Trophoblast cell (in vitro differentiated cells and primary cell): ENCODE measurements at places on chromosomes 1 and 21.

GRCh38 chr1:69791311-69791710, 223.6 kb downstream of the LRRC7 start:
- no peak for DNase-seq

DNA sequence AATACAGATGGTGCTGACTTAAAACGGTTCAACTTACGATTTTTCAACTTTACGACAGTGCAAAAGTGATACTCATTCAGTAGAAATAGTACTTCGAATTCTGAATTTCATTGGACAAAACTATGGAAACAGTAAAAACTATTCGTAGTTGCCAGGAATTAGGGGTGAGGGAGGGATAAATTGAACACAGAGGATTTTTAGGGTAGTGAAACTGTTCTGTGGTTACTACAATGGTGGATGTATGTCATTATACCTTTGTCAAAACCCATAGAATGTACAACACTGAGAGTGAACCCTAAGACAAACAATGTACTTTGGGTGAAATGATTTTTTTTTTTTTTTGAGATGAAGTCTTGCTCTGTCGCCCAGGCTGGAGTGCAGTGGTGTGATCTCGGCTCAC, 7.5 kb downstream of the DDR2 start:
- DNase-seq, result no peak

DNA sequence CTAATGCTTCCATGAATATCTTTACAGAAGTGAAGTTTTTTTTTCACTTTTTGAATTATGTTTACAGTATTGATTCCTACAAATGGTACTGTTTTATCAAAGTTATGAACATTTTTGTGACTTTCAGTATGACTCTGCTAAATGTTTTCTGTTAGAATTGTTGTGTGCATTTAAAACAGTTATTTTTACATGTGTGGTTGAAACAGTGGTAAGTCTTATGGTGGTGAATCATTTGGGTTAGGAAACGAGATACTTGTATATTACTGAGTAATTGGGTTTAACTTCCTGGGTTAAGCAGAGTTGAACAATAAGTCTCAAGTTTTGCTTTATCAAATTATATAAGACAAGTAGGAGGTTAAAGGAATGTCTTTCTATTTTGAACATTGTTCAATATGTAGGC, 66.8 kb downstream of the VPS13D start:
- no peak for DNase-seq

DNA sequence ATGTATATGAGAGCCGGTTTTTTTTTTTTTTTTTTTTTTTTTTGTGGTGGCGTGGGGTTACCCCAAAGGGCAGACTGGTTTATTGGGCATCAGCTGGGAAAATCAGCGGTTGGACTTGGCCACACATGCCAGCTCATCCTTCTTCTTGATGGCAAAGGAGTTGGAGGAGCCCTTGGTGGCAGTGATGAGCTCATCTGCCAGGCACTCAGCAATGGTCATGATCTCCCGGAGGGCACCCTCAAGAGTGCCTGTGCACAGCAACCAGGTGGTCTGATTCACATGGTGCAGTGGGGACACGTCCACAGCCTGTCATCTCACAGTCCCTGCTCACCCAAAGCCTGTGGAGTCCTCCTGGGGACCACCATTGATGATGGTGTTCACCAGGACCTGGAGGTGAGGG, 62.0 kb downstream of the MRPS6 start:
- no peak for DNase-seq

DNA sequence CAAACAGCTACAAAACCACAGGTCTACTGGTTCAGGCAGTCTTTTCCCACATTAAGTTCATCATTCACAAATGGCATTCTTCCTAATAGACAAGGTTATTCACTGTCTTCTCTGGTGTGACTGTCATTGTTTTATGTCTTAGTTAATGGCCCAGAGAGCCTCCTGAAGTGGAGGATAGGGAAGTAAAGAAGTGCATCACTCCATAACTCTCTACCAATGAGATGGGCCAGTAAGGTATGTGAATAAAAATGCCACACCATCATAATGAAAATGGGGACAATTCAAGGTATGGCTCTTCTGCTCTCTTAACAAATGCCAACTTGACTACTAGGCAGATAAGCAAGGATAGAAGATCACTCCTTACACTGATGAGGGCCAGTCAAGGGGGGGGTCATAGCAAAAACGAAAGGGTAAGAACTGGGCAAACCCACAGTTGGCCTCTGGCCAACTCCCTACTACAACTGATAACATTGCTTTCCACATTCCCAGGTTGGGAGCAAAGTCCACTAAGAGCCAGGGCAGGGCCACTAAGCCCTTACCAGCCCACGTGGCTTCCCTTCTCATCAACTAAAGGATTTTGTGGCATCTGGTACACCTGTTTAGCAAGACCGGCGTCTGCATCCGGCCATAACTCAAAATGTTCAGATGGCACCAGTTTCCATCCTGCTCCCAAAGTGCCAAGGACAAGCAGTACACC, 10.0 kb downstream of the PABPC4 start:
- no peak for DNase-seq

DNA sequence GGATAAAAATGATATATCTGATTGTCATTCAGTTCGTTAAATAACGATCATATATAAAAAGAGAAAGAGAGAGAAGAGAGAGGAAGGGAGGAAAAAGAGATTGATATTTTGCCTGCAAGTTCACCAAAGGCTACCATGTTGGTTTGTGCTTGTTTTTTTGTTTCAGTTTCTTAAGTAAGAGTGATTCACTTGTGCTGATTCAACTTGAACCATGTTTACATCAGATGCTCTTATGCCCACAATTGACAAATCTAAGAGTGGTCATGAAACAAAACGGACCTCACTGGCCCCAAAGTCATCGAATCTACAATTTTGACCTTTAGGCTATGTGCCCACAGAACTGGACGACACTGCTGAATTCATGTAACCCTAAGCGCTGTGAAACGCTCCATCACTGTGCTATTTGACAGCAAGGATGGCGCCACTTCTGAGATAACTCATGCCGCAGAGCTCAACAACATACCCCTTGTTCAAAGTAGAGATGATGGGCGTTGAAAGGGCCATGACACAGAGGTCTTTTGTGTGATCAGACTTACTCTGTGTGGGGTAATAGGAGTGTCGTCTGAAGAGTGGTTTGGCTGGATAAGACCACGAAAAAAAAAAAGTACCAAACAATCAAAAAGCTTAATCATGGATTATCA, 481.4 kb downstream of the SETD4 start:
- no peak for DNase-seq

DNA sequence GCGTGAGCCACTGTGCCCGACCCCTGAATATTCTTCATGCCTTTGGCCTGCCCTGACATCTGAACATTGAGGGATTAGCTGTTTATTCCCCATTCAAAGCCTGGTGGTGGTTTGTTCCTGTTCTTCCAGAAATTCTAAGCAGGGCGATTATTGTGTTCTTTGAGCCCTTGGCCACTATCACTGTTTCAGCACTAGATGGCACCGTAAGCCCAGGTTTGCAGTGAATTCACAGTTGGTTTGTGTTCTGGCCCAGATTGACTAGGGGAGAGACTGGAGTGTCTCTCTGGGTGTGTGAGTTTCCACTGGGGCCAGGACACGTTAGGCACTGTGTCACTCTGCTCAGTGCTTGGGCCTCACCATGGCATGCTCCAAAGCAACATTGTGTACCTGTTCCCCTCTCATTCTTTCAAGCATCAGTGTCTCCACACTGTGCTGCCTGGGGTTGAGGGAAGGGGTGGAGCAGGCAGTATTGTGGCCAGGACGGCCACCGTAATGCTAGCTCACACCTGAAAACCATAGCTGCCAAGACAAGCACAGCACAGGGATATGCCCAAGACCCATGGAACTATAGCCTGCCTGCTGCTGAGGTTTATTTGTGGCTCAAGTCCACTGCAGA, 52.7 kb downstream of the PKN2 start:
- peak; percentile 8 for DNase-seq

DNA sequence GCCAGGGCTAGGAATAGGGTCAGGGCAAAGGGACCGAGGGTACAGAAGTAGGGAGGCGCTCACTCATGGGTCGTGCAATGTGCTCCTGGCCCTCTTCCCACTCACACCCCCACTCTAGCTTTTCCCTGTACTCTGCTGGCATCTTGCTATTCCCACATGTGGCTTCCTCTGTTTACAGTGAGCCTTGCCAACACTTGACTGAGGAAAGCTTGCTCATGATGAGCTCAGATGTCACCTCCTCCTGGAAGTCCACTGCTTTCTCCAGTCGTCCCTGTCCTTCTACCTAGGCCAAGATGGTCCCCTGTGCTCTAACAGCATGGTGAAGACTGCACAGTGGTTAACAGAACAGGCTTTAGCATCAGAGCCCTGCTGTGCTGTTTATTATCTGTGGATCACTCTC, 8.0 kb upstream of the RIMS3 start:
- DNase-seq, result no peak

DNA sequence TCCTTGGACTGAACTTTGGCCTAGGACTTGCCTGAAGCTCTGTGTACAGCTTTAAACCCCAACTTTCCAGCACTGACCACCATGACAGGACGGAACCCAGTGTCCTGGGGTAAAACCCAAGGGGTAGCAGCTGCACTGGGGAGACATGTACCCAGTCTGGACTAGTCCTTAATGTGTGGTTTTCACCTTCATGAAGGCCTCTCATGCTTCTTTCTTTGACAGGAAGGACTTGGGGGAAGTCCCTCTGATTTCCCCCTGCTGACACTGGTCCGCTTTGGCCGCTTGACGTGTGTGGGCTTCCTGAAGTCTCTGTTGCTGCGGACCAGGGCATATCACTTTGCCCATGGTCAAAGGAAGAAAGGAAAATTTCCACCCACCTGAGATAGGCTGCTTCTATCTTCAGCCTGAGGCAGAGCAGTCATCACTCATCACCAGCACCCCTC, 66.3 kb upstream of the PRDX6 start:
- DNase-seq, result no peak

DNA sequence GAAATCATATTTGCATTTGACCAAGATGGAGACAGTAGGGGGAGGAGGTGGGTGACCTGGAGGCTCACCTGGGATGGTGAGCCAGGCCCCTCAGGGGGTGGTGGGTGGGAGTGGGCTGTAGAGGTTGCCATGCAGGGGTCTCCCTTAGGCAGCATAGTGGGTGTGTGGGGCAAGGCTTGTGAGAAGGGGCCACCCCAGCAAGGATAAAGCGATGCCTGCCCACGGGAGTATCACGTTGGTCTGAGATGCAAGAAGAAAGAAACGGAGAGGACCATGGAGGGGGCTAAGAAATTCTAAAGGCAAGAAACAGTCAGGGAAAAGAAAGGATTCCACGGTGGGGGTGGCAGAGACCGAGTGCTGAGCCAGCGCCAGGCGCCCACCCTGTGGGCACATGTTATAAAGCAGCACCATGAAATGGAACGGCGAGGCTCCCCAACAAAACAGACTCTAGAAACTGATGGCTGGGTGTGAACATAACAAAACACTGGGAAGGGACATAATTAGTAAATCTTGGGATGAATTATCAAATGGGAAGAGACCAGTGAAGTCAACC, 11.7 kb upstream of the C2CD2 start:
- no peak for DNase-seq

- no peak for DNase-seq
Measured at GRCh38 chr1:97089173-97089572, 367.6 kb downstream of the PTBP2 start.

DNA sequence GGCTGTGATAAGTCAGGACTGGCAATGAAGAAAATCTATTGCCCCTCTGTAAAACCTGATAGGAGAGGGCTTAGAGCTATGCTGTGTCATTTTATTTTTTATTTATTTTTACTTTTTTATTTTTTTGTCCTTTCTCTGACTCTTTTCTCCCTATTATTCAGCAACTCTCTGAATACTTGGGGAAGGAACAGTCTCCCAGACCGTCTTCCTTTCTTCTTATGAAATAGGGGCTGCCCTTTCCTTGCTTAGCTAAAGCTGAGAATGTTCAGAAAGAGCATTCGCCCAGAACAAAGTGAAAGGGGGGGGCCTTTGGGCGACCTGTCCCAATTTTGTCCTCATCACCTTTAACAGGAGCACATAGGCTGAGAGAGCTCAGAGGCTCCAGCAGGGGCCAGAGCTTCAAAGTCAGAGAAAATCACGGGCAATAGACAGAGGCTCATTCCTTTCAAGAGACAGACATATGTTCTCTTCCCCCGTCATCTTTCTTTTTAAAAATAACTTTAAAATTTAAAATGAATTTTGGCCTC, 80.9 kb downstream of the RNF220 start:
- no peak for DNase-seq

DNA sequence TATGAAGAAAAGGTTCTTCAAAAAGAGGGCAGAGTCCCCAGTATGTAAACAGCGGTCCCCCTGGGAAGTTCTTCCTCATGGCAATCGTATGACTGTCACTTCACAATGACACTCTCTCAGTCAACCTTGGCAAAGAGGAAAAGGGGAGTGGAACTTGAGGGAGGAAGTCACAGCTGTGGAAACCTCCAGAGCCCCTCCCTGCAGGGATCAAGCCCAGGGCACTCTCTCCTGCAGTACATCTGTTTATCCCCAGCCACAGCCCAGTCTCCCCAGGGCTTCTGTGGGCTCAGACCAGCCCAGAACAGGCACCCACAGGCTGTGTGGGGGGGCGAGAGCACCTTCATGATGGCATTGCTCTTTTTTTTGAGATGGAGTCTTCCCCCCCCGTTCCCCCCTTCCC, 2.0 kb downstream of the ATP13A2 start:
- DNase-seq, result no peak

GRCh38 chr21:38507374-38507942, 9.2 kb upstream of the ERG start:
- DNase-seq, result no peak

DNA sequence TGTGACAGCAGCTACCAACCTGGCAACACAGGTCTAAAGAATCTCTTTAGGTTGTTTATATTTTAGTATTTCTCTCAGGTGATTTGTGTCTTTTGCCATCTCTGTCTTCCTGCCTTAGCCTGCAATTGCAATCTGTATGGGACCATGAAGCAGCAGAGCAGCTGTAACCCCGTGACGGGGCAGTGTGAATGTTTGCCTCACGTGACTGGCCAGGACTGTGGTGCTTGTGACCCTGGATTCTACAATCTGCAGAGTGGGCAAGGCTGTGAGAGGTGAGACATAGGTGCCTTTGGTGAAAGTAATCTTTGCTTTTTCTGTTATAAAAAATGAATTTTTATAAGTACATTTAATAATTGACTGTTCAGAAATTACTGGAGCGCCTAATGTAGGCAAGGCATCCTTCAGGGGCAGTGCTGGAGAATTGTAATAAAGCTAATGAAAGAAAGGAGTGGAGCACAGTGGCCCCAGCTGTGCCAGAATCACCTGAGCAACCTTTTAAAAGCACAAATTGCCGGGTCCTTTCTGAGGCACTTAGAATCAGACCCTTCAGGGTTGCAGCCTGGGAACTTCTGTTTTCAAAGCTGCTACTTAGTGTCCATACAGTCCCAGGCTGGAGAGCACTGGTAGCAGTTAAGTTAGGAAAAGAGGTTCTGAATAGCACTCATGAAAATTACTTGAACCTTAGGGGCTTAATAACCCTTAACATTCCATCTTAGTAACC, 60.6 kb upstream of the LAMC2 start:
- DNase-seq, result no peak

GRCh38 chr21:43280949-43281633, 112.3 kb downstream of the CRYAA start:
- no peak for DNase-seq
